ENCODE measurements at places on chromosomes 7 and 10.

- no peak for DNase-seq
Observed at GRCh38 chr7:79828866-79829265, 305.8 kb upstream of the GNAI1 start.

DNA sequence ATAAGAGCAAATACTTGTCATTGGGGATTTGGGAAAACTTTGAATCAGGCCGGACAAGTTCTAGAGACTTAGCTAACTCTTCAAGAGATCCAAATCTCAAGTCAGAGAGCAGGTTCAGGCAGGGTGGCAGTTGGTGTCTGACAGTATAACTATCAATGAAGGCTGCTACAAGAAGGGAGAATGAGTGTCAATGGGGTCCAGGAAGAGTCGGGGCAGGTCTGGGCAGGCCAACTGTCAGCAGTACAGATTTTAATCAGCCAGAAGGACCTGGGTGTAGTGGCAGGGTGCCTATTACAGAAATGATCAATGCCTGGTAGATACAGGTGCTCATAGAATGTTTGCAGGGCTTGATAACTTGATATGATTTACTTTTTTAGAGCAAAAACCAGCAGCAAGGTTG lies 751.1 kb downstream of the GRM8 start:
- DNase-seq, result no peak

DNA sequence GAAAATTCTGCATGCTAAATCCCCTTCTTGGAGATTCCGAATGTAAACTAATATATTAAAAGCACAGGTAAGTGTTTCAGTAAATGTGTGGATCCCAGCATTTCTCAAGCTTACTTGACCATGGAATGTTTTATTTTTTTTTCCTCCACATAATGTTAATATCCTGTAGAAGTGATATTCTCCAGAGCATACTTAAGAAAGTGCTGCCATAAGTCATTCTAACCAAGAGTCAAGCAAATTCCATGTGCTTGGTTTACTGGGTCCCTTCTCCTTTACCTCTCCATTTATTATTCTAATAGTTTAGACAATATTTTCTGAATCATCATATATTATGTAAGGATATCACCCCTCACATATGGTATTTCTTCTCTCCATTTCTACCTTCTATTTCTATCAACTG lies 266.9 kb upstream of the HPS1 start:
- no peak for DNase-seq

DNA sequence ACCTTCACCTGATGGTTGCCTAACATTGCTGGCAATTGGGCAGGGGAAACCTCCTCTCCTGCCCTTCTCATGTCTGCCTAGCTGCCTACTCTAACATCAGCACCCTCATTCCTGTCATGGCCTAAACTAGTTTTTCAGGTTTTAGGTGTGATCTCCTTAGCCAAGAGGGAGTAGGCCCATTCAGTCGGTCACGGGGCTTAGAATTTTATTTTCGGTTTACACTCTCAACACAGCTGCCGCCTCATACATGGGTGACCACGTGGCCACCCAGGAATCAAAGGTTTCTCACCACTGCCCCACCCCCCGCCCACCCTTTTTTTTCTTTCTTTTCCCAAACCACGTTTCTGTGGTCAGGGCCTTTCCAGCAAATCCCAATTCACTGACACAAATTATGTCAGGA lies 97.2 kb downstream of the RALA start:
- DNase-seq, result no peak

DNA sequence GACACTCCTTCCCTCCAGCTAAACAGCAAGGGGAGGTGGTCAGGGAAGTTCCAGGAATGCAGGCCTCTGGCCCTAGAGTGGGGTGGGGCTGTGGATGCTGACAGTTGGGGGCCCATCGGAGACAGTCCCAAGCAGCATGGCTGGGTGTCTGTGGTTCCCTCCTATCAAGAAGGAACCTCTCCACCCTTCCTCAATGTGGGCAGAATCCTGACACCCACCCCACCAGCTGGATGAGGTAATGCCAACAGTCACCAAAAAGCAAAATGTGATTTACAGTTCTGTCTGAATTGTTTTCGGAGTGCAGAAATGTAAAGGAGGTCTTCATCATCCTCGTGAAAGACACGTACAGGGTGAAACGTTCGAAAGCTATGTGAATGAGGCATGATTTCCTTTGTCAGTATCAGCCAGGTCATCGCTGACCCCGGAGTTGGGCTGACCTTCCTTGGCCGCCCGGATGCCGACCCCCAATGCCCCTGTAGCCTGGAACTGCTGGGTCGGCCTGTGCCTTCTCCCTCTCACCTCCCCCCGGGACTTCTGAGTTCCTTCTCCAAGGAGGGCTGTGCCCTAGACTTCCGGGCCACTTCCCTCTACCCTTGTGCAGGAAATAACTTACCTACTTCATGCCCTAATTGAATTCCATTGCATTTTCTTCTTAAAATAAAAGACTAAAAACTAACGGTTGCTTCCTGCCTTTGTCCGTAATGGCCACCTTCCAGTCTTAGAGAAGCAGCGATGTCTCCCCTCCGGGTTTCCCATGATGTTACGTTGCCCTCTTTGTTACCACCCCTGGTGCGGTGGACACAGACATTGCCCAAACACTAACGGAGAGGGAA lies 24.5 kb downstream of the FOXK1 start:
- no peak for DNase-seq

GRCh38 chr10:120701381-120701780 lies 149.8 kb upstream of the WDR11 start:
- DNase-seq, result no peak

DNA sequence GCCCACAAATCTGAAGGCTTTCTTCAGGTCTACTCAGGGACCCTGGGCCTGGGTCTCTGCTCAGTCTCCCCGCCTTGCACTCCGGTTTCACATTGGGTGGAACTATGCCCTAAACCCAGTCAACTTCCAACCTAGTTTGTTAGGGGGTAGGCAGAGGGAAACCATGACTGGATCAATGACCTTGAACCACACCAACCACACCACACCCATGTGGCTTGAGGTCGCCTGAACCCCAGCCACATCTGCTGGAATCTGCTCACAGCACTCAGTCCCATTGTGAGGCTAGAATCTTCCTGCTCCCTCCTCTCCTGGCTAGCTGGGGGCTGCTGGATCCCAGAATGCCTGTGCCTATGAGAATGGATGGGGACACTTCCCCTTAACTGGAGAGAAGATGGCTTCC lies 17.9 kb downstream of the RFC2 start:
- DNase-seq, result no peak

GRCh38 chr10:84908491-84908890 lies 580.1 kb downstream of the CCSER2 start:
- DNase-seq, result no peak

DNA sequence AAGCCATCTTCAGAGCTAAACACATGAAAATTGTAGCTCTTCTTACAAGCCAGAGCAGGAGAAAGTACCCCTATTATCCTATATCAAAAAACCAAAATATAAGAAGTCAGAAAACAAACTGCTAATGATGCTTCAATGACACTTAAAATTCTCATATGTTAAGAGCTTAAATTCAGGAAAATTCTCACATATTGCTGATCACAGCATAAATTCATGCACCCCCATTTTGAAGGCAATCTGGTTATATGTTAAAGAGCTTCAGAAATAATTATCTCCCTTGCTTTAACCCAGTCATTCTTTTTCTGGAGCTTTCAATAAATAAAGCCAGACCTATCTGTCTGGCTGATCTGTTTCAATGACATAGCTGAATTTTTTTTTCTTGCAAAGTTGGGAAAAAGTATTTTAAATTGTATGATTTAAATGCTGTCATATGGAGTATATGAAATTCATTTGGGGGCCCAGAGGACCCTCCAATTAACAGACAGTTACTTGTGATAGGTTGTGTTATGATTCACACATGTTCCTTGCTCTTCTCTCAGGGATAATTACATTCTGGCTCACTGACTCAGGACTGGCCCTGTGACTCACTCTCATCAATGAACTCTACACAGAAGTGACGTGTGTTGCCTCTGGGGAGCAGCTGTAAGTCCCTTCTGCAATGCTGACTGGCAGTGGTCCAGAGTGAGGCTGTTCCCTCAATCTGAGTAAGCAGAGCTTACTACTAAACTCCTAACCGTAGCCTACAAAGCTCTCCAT lies 85.2 kb downstream of the HGF start:
- no peak for DNase-seq

DNA sequence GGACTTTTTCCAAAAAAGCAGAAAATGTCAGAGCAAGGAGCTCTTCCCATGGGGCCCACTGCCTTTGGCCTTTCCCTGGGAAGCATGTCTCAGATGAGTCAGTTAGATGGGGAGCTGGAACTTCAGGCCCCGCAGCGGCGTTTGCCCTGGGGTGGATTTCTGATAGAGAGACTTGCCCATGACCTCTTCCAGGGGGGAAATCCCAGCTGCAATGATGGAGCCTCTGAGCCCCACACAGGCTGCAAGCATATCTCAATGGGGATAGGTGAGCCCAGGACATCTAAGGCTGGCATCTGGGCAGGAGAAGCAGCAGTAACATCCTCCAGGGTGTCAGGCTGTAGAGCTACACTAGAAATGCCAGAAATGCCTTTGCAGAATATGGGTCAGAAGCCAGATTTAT lies 269.2 kb upstream of the TCERG1L start:
- DNase-seq, result no peak

- no peak for DNase-seq
Observed at GRCh38 chr7:80181411-80181810, 46.8 kb downstream of the GNAI1 start.
